ENCODE measurements at places on chromosomes 4 and X. TPM values are rescaled to one million over a fixed set of nuclear protein-coding genes. Genes with fewer than 3 reads are reported as not detected.

Gene PTCHD1
- polyA plus RNA-seq = not detected

GRCh38 chrX:13778916-13779315, 38.0 kb downstream of the GPM6B start:
- no peak overlapping the region for H3K27ac ChIP-seq
- peak; percentile 49 for DNase-seq
- H3K4me3 ChIP-seq = no peak overlapping the region
- no peaks in the 10 kb centered on the region for H3K36me3 ChIP-seq
- H3K4me1 ChIP-seq = no peaks in the 10 kb centered on the region

Gene AMOT
- 7.5 TPM for polyA plus RNA-seq

Gene VCX2
- not detected for polyA plus RNA-seq

- no peaks in the 10 kb centered on the region for H3K4me1 ChIP-seq
- no peak for DNase-seq
- H3K4me3 ChIP-seq = no peak overlapping the region
- no peak overlapping the region for H3K27ac ChIP-seq
These were observed 59.5 kb downstream of the MTM1 start for GRCh38 chrX:150627957-150628356.

All from fibroblast of lung (primary cell).